ENCODE measurements at places on chromosomes 16 and 17.

DNA sequence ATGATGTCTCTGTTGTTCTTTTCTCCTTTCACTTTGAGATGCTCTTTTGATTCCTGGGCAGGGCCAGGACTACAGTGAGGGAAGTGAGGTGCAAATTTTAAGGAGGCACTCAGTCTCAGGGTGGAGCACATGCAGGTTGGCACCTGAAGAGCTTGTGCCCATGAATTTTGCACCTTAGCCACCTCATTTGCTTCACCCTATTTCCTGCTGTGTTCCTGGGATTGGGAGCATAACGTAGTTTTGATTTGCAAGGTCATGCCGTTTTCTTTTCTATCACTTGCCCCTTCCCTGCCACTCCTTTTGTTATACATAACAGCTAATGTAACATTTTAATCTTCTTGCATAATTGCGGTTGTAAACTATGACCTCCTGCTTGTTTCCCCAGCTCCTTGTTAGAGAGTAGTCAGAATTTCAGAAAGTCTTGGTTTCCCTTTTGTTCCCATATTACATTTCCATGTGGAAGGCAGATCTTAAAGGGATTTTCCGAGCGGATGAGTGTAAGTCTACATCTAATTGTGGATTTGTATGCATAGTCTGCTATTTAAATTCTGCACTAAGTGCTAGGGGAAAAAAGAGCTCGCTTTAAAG lies 9.8 kb downstream of the PMFBP1 start:
- DNase-seq, result no peak

- DNase-seq, result no peak
Observed at GRCh38 chr17:67139289-67139688, 94.9 kb downstream of the CACNG1 start.

- peak; percentile 55 for DNase-seq
Observed at GRCh38 chr17:49523706-49524472, 28.8 kb downstream of the NGFR start.

DNA sequence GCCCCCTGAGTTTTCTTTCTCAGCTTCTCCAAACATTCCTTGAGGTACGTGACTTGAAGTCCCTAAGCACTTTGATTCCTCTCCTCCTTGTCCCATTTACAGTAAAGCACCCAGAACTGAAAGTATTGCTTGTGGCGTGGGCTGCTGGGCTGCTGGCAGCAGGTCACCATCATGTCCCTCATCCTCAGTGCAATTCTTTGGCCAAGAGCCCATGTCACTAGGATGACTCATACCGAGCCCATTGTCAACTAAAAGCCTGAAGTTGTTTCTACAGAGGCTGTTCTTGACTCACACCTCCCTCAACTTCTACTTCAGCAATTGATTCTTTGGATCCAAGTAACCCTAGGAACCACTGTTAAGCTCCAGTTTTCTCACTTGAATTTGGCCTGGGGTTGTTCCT lies 54.3 kb downstream of the KPNA2 start:
- no peak for DNase-seq

- no peak for DNase-seq
Observed at GRCh38 chr17:80978499-80979497, 12.8 kb upstream of the CHMP6 start.

DNA sequence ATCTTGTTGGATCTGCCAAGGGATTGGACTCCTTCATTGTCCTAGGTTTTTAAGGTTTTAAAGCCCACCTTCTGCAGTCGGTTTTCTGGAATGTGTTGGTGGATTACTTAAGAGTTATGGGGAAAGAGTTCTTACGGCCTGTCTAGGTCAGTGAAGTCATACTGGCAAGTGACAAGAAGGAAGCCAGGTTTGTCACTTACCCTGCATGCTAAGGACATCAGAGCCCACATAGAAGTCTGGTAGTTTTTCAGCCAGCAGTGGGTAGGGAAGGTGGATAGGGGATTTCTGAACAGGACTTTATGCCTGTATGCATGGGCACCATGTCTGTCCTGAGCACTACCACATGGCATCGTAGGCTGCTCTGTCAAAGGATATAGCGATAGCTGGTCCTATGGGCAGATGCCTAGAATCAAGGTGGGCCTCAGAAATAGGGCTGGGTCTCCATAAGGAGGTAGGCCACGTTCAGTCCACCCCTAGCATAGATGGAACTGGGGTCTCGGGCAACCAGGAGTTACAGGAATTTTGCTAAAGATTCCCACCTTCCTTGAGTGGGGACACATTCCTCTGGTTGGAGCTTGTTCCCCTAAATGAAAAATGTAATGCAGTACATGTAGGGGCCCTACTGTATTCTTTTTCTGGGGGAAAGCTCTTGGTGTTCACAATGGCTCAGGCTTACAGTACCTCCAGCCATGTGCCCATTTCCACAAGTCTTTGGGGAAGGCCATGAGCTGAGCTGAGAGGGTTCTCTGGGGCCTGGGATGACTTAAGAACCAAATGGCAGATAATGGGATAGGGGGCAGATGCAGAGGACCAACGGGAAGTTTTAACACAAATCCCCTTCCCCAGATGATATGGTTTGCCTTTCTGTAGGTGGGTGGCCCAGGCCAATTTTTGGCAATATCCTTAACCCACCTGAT lies 27.5 kb downstream of the TRPV2 start:
- DNase-seq, result no peak
